ENCODE measurements at places on chromosomes 2 and 18.

- DNase-seq, result no peak
These were observed 223.5 kb downstream of the RDH14 start for GRCh38 chr2:18336975-18337374.

DNA sequence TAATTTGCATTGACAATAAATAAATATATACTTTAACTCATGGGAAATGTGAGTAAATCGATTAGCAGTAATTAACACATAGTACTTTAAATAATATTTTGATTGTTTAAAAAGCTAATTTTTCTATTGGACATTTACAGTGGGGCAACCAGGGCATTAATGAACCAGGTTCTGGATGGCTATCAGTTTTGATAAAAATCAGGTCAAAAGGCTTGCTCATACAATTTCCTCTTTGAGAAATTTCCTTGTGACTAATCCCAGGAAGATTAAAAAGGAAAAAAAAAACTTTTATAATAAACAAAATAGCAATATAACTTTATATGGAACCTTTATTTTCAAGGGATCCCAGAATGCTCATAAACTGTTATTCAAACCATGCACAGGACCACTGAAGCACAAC is 497.2 kb upstream of the ZEB2 start:
- no peak for DNase-seq

GRCh38 chr2:193154076-193154475 is 959.3 kb upstream of the TMEFF2 start:
- DNase-seq, result no peak

- DNase-seq, result peak; percentile 13
These were observed 71.7 kb downstream of the TPGS2 start for GRCh38 chr18:36757081-36757480.

DNA sequence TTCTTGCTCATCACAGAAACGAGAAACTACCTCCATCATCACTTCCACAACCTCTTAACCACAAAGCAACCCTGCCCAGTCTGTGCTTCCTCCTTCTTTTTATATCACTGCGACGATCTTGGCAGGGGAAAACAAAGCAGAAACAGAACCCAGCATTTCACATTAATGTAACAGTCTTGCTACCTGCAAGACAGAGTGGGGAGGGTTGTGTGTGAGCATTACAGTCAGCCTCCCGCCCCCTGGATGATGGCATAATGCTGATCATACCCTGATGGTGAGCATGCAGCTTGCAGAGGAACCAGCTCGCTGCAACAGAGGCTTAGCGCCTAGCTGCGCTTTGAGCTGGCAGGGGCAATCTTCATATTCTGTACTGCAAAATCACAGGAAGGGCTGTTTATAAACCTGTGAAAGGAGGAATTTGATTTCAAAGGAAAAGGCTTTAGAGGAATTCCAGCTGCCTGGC is 376.1 kb downstream of the IRS1 start:
- DNase-seq, result no peak

DNA sequence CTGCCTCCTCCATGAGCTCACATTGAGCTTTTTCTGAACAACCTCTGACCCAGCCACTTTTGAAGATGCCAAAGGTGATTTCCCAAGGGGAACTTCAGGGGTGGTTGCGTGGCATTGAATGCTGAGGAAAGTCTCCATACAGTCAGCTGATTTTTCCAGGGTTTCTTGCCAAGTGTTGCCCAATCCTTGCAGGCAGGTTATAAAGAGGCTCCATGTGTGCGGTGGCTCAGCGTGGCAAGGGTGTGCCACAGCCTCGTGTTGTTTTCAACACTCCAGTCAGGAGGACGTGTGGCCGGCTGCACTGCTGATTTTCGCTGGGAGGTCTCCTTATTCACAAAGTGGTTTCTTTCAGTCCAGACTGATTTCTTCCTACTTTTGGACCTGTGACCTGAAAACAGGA is 81.4 kb upstream of the GATA6 start:
- no peak for DNase-seq

GRCh38 chr2:160409480-160409879 is 84.1 kb downstream of the RBMS1 start:
- DNase-seq, result no peak

- DNase-seq, result no peak
These were observed 1.6 kb downstream of the ABCA12 start for GRCh38 chr2:215136669-215137328.

- no peak for DNase-seq
These were observed 749.5 kb upstream of the RAB6C start for GRCh38 chr2:129229830-129230441.

DNA sequence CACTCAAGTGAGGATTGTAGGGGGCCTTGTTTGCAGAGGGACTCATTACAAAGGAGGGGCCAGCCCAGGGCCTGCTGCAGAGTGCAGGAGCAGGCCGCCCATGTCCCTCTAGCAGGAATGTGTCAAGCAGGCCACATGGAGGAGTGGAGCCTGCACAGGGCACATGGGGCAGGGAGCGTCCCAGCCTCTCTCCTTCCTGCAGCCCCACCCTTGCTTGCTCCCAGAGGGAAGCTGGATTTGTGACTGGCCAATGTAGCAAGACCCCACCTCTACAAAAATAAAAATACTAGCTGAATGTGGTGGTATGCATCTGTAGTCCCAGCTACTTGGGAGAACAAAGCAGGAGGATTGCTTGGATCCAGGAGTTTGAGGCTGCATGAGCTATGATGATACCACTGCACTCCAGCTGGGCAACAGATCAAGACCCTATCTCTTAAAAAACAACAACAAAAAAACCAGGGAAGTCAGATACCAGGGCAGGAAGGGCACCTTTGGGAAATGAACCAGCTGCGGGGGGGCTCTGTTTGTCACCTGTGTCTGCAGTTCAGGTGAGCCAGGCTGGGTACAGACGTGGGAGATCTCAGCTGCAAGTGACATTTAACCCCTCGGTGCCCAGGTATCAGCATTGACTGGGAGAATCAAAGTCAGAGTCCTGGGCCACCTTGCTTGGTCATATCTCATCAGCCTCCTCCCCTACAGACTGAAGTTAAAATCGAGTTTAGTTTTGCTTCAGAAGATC is 27.7 kb downstream of the IMPA2 start:
- no peak for DNase-seq

- DNase-seq, result no peak
These were observed 426.3 kb upstream of the ZEB2 start for GRCh38 chr2:144946263-144946662.

DNA sequence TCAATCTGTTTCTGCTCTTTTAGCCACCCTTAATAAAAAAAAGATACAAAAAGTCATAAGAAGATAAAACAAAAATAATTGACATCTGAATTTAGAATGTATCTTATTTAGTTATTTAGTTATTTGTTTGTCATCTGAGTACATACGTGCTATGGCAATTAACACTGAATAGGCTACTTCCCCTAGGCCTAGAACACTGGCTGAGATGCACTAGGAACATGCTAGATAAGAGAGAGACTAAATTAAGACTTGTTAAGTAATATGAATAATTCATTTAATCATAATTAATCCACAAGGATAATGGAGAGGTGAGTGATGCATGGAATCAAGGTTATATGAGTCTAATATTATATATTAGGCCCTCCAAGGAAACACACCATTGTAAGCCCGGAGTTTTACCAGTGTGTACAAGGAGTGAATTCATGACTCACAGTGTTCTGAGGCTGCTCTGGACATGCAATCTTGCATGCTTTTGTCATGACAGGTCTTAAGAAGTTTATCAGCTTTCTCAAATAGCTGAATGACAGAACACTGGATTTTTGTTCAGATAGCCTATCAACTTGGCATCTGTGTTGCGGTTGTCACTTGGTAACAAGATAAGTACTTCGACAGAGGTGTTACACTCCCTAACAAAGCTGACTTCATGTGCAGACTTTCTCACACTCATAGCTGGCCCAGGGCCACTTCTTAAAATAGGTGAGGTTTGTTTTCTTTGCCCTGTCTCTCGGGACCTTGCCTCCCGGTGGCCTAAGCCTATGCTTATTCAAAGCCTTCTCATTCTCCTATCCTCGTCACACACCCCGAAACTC is 5.0 kb upstream of the SERPINB2 start:
- DNase-seq, result peak; percentile 15
